ENCODE measurements at places on chromosomes 4 and X.

GRCh38 chr4:88618782-88619485 is 26.7 kb downstream of the HERC3 start:
- DNase-seq, result no peak

DNA sequence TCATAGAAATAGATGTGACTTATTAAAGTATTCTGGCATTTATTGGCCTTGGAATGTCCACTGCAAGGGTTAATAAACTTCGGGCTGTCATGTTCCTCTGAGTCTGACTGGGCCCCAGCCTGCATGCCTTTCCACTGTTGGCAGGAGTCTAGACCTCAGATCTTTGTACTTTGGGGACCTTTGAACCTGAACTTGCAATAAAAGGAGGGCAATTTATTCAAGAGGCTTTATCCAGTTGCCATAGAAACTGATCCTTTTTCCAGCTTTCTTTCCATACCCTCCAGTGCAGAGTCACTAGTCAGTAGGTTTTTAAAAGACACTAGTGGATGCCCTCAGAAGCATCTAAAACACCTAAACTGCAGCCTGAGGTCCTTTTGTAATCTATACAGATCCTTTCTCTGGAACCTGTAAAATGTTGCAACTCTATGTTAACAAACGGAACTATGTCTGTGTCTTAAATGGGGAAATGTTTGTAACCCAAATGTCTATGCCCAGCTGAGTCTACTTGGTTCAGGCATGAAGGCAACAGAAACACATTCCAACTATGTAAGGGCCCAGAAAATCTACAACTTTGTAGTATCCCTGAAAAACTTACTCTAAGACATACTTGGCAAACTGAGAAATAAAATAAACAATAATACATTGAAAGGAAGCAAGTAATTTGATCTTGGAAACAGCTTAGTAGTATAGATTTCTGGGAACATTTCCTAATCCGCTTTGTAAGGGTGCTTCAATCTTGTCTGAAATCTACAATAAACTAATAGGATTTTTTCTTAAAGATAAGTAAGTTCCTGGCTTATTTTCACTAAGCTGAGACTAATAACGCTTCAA is 41.5 kb downstream of the SOWAHB start:
- no peak for DNase-seq

GRCh38 chrX:10239611-10240064 is 82.9 kb downstream of the CLCN4 start:
- DNase-seq, result no peak

DNA sequence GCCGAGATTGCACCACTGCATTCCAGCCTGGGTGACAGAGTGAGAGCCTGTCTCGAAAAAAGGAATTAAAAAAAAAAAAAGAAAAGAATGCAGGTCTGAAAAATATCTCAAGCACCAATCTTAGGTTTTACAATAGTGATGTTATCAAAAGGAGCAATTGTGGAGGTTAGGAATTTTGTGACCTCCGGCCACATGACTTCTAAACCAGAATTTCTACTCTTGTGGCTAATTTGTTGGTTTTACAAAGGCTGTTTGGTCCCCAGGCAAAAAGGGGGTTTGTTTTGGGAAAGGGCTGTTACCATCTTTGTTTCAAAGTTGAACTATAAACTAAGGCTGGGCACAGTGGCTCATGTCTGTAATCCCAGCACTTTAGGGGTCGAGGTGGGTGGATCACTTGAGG is 15.4 kb upstream of the ZNF41 start:
- no peak for DNase-seq

GRCh38 chrX:43677993-43678392 is 21.9 kb downstream of the MAOA start:
- DNase-seq, result no peak

GRCh38 chrX:1009771-1010170 is 202.7 kb downstream of the CRLF2 start:
- no peak for DNase-seq

- no peak for DNase-seq
Measured at GRCh38 chrX:148577741-148578140, 77.3 kb downstream of the AFF2 start.

- no peak for DNase-seq
Measured at GRCh38 chrX:40733706-40734105, 1.6 kb downstream of the MED14 start.

Data from stimulated activated effector memory CD8-positive, alpha-beta T cell treated with anti-CD3 and anti-CD28 coated beads, Interleukin-12 subunit alpha, Interleukin-12 subunit beta, amount 100 ng/mL, for 72 hours (primary cell).